GM12878 (cell line): ENCODE measurements at places on chromosomes 4 and X. TPM values are rescaled to one million over a fixed set of nuclear protein-coding genes. Genes with fewer than 3 reads are reported as not detected.
A peak's percentile ranks its signal among the peaks of the same experiment; 100 is the strongest.

- DNase-seq, result peak; percentile 33
These were observed 95.9 kb upstream of the STX18 start for GRCh38 chr4:4637710-4638109.

DNA sequence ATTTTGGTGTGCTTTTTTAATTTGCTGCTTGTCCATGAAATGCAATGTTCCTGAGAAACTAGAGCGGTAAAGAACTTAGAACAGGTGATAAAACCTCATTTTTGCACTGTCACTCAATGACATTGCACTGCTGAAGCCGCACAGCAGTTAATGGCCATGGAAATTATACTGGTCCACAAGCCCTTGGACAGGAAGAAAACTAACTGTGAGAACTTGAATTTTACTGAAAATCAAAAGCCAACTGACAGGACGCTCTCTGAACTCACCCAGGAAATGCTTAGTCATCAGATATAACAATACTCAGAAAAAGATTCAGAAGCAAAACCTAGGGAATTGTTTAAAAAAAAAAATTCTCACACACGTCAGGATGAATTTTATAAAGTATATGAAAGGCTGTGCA lies 246.4 kb upstream of the SLC7A11 start:
- DNase-seq, result no peak

DNA sequence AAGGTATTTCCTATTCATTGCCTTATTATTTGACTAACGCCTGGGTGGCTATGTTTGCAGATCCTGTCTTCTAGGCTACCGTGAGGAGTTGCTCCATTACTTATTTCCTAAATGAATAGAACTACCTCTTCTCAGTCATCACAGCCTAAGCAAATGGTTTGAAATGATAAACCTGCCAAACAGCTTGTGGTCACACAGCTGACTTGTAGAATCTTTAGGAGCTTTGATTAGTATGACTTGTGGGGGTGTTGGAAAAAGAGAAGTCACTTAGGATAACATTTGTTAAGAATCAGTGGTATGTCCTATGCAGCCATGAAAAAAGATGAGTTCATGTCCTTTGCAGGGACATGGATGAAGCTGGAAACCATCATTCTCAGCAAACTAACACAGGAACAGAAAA lies 169.3 kb downstream of the PPARGC1A start:
- DNase-seq, result no peak

DNA sequence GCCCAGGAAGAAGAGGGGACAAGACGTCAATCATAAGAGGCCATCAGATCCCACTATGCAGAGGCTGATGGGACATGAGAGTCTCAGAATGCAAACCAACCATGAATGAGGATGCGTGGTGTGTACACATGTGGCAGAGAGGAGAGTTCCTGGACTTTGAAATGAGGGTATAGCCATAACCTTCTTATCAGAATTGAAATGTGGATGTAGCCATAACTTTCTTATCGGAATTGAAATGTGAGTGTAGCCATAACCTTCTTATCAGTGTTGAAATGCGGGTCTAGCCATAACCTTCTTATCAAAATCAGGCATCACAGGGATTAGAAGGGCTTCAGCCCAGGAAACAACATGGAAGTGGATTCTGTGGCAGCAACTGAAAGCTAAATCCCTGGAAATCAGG lies 415.5 kb upstream of the FAT1 start:
- no peak for DNase-seq

GRCh38 chrX:121581885-121582284 lies 534.5 kb downstream of the GLUD2 start:
- no peak for DNase-seq

Gene IGFBP7
- 1.3 and 1.4 TPM in 2 replicates for polyA plus RNA-seq

Gene TMPRSS11D
- polyA plus RNA-seq, result not detected in 2 replicates

Gene MAPK10
- polyA plus RNA-seq, result 3.1 and 3.2 TPM in 2 replicates
